ENCODE measurements at places on chromosomes 1 and 21.
A peak's percentile ranks its signal among the peaks of the same experiment; 100 is the strongest.

DNA sequence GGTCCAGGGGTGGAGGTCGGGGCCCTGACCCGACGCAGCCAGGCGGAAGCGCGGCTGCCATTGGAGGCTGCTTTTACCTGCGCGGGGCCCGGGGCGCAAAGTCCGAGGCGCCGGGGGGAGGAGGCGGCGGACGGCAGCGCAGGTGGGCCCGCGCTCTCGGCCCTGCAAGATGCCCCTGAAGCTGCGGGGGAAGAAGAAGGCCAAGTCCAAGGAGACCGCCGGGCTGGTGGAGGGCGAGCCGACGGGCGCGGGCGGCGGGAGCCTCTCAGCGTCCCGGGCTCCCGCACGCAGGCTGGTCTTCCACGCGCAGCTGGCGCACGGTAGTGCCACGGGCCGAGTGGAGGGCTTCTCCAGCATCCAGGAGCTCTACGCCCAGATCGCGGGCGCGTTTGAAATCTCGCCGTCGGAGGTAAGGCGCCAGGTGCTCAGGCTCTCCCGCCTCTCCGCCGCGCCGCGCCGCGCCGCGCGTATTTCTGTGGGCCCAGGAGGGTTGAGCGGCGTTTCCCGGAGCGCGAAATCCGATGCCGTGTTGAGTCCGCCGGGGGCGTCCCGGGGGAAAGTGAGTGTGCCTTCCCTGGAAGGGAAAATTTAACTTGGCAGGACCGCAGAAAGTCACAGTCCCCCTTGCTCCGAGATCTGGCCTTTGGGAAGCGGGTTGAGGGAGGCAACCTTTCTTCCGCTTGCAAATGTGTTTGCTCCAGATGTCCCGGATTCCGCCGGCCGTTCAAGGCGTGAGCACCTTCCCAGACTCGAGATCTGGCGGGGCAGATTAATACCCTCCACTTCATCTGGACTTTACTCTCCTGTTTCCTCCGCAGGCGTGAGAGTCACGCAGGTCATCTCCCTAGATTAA lies at the start of gene GIPC2:
TSS of gene GIPC2 (plus strand) at position 41 of the 853 bp plus-strand sequence. CDS start at position 170, 129 bp downstream.
- DNase-seq: peak; percentile 15

GRCh38 chr1:89382479-89382878 lies 18.6 kb downstream of the GBP6 start:
- no peak for DNase-seq

- no peak for DNase-seq
Measured at GRCh38 chr1:87951852-87952251, 623.2 kb downstream of the LMO4 start.

GRCh38 chr1:155176544-155177071 lies 3.0 kb downstream of the TRIM46 start:
- peak; percentile 90 for DNase-seq

GRCh38 chr1:12610305-12610935 lies 7.6 kb downstream of the DHRS3 start:
- no peak for DNase-seq

GRCh38 chr1:61208172-61208571 lies 125.8 kb downstream of the NFIA start:
- DNase-seq: no peak

DNA sequence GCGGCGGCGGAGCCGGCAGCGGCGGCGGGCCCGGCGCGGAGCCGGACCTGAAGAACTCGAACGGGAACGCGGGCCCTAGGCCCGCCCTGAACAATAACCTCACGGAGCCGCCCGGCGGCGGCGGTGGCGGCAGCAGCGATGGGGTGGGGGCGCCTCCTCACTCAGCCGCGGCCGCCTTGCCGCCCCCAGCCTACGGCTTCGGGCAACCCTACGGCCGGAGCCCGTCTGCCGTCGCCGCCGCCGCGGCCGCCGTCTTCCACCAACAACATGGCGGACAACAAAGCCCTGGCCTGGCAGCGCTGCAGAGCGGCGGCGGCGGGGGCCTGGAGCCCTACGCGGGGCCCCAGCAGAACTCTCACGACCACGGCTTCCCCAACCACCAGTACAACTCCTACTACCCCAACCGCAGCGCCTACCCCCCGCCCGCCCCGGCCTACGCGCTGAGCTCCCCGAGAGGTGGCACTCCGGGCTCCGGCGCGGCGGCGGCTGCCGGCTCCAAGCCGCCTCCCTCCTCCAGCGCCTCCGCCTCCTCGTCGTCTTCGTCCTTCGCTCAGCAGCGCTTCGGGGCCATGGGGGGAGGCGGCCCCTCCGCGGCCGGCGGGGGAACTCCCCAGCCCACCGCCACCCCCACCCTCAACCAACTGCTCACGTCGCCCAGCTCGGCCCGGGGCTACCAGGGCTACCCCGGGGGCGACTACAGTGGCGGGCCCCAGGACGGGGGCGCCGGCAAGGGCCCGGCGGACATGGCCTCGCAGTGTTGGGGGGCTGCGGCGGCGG lies 1.0 kb downstream of the ARID1A start:
- DNase-seq: peak; percentile 49

DNA sequence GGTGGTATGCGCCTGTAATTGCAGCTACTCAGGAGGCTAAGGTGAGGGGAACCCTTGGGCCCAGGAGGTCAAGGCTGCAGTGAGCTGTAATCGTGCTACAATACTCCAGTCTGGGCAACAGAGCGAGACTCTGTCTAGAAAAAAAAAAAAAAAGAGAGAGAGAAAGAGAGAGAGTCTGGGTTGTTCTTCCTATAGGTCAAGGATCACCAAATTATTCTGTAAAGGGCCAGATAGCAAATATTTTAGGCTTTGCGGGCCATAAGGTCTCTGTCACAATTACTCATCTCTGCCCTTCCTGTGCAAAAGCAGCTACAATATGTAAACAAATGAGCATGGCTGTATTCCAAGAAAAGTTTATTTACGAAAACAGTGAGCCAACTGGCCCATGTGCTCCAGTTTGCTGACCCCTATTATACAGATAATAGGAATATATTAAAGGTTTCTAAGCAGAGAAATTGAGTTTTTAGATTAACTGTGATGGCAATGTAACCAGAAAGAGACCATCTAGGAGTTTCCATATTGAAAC lies 2.1 kb downstream of the SASS6 start:
- no peak for DNase-seq

- DNase-seq: no peak
Measured at GRCh38 chr1:109373126-109373525, 24.6 kb downstream of the SORT1 start.

DNA sequence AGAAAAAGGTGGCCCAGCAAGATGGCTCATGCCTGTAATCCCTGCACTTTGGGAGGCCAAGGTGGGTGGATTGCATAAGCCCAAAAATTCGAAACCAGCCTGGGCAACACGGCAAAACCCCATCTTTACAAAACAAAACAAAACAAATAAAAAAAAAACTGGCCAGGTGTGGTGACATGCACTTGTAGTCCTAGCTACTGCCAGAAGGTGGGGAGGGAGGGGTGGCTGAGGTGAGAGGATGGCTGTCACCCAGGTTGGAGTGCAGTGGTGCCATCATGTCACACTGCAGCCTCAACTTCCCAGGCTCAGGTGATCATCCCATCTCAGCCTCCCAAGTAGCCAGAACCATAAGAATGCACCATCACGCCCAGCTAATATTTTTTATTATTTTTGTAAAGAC lies 22.8 kb downstream of the RERE start:
- DNase-seq: no peak

DNA sequence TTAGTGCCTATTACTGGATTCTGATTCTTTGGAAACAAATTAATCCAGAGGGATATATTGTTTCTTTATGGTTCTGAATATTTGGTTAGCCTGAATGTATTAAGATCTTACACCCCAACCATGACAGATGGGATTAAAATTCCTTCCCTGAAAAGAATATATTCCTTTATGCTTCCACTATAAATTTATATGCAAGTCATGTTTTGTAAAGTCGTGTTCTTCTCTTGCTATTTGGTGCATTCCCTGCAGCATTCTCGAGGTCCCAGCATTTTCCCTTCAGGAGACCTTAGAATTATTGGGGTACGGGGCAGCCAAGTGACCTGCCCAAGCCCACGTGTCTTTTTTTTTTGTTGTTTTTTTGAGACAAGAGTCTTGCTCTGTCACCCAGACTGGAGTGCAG lies 62.4 kb downstream of the DISC1 start:
- DNase-seq: no peak

DNA sequence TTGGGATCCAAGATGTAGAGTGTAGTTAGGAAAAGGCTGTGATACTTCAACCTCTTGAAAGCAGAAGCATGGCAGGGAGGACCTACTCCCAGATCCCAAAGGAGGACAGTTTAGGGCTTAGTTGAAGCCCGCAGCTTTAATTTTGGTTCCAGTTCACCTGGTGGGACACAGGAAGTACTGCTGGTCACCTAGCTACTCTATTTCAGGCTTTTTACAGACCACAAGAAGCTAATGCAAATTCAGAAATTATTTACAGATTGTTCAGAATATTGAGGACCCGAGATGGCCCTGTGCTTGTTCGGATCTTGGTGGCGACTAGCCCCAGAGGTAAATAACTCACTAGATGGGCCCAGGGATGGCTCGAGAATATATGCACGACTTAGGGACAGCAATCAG lies 6.4 kb upstream of the SMCP start:
- DNase-seq: no peak

DNA sequence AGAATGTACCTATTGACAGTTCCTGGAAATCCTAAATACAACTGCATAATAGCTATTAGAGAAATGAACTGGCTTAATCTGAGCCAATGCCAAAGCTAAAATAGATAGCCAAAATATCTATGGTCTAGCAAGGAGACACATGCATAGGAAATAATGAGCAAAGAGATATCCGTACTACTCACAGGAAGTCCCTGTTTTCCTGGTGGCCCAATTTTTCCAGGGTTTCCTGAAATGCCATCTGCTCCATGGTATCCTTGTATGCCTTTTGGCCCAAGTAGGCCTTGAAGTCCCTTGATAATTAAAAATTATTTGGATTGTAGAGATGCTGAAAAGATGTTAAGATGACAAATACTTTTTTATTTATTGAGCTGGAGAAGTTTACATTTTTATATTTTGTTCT lies 108.4 kb upstream of the ZNHIT6 start:
- DNase-seq: no peak

- no peak for DNase-seq
Measured at GRCh38 chr1:163063143-163063542, 6.0 kb upstream of the RGS4 start.

DNA sequence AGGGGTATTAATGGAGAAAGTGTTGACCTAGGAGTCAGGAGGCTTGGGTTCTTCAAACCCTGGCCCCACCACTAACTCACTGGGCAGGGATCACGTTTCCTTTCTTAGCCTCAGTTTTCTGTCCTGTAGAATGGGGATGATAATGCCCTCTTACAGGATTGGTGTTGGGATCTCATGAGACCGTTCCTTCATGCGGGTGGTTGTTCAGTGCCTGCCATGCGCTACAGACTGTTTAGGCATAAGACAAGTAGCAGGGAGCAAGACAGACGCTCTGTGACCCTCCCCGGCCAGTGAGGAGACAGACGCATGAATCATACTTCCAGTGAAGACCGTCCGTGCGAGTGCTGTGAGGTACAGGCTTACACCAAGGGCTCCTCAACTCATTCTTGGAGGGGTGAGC lies 81.7 kb downstream of the MAN1C1 start:
- DNase-seq: peak; percentile 35
